ENCODE measurements at places on chromosomes 3 and 15. TPM values are rescaled to one million over a fixed set of nuclear protein-coding genes. Genes with fewer than 3 reads are reported as not detected.

AGBL1 gene
- total RNA-seq = not detected

FRMD5 gene
- total RNA-seq = 4.6 TPM

HGD gene
- 17.6 TPM for total RNA-seq

CPA3 gene
- not detected for total RNA-seq

DAZL gene
- total RNA-seq = not detected

GNAI2 gene
- total RNA-seq = 43.3 TPM

ZBBX gene
- total RNA-seq = not detected

KCTD6 gene
- total RNA-seq = 9.0 TPM

NR2E3 gene
- total RNA-seq = 0.15 TPM

DUOX1 gene
- total RNA-seq = not detected

RTP4 gene
- not detected for total RNA-seq

GPD1L gene
- total RNA-seq = 19.6 TPM

CCR3 gene
- total RNA-seq = not detected

TICRR gene
- total RNA-seq = 13.7 TPM

STRA6 gene
- 68.8 TPM for total RNA-seq

CLPX gene
- total RNA-seq = 53.7 TPM

CIB2 gene
- total RNA-seq = 31.3 TPM

MRPS25 gene
- 68.0 TPM for total RNA-seq

OXTR gene
- total RNA-seq = 6.8 TPM

GOLGA6B gene
- not detected for total RNA-seq

FBN1 gene
- total RNA-seq = 6.9 TPM

OR5K2 gene
- total RNA-seq = not detected

UBE2E2 gene
- total RNA-seq = 23.3 TPM

GPR27 gene
- total RNA-seq = 2.1 TPM

CTXN2 gene
- not detected for total RNA-seq

STX19 gene
- total RNA-seq = not detected

Data from A549 treated with RU486 at 1 μM for 4 hours (cell line).